ENCODE measurements at places on chromosomes 2 and 18.

GRCh38 chr18:41992066-41992465 lies 37.0 kb downstream of the PIK3C3 start:
- DNase-seq: peak; percentile 1

DNA sequence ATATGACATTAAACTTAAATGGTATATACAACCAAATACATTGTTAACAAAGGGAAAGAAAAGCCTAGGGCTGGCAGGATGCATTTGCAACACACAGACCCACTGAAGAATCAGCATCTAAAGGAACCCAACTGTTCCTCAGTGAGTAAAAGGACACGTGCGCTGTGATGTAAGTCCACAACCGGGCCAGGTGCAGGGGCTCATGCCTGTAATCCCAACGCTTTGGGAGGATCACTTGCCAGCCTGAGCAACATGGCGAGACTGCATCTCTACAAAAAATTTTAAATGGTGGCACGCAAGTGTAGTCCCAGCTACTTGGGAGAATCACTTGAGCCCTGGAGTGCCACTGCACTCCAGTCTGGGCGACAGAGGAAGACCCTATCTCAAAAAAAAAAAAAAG lies 3.9 kb downstream of the DTNB start:
- DNase-seq: no peak

GRCh38 chr2:109279243-109279860 lies 150.3 kb downstream of the SH3RF3 start:
- DNase-seq: no peak

- no peak for DNase-seq
Observed at GRCh38 chr2:109243526-109244303, 114.7 kb downstream of the SH3RF3 start.

Measured in GM03348 (cell line).